ENCODE measurements at places on chromosomes 2 and 18.

- no peak for DNase-seq
These were observed 290.8 kb upstream of the CHAC2 start for GRCh38 chr2:53476834-53477233.

DNA sequence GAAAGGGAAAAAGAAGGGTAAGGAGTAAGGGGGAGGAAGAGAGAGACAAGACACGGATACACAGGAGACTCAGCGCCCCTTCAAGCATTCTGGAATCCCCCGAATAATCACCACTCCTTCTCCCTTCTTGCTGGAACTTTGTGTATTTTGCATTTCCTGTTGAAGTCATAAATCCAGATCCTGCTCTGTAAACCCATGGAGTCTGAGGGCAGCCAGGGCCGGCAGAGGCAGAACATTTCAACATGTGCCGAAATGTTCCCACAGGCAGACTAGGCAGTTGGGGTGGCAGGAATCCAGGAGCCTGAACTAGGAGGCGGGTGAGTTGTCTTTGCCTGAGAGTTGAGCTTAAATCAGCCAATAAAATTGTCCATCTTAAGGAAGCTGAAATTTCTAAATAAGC, 193.1 kb downstream of the SH3RF3 start:
- DNase-seq: no peak

- no peak for DNase-seq
These were observed 50.9 kb downstream of the REEP1 start for GRCh38 chr2:86286516-86286915.

DNA sequence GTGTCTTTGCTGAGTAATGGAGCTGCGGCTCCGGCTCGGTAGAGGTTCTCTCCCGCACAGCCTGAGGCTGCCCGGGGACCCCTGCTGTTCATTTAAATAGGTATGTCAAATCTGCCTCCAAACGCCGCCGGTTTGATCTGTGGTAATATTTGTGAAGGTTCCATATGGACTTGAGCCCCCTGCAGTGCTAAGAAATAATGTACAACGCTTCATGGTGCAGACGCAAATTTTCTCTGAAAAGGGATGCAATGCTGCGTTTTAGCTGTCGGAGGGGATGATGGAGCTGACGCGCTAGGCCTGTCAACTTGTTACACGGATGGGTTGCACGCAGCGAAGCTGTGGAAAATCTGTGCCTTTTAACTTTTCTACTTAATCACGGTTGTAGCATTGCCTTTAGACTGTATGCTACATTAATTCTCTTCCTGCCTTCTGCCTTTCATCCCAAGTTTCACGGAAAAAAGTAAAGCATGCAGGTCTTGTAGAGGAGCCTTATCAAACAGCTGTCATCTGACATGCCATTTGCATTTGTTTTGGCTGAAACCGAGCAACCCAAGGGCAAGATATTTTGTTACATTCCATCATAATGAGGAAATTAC, 43.2 kb downstream of the MRPS9 start:
- DNase-seq: peak; percentile 69

GRCh38 chr18:23135550-23136325, 453 bp downstream of the CABLES1 start:
- no peak for DNase-seq

DNA sequence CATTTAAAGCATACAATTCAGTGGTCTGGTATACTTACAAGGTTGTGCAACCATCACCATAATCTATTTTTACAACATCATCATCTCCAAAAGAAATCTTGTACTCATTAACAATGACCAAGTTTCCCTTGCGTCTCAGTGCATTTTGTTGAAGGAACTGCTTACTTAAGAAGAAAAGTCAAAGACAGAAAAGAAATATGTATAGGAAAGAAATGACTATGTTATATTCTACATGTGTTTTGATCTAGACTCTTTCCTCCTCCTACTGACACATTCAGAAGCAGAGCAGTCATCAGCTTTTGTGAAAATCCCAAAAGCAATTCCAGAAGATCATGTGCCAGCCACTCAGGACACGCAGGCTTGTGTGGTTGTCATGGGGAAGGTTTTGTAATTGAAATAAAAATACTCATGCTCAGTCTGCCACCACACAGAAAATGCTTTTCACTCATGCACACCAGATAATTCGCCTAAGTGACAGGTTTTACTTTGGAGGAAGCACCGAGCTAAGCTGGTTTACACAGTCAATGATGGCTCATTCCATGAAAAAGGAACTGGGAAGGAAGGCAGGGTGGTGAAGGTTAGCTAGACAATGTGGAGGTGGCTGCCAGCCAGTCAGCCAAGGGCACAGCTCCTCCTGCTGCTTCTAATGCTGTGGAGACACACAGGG, 158.5 kb upstream of the REV1 start:
- no peak for DNase-seq

DNA sequence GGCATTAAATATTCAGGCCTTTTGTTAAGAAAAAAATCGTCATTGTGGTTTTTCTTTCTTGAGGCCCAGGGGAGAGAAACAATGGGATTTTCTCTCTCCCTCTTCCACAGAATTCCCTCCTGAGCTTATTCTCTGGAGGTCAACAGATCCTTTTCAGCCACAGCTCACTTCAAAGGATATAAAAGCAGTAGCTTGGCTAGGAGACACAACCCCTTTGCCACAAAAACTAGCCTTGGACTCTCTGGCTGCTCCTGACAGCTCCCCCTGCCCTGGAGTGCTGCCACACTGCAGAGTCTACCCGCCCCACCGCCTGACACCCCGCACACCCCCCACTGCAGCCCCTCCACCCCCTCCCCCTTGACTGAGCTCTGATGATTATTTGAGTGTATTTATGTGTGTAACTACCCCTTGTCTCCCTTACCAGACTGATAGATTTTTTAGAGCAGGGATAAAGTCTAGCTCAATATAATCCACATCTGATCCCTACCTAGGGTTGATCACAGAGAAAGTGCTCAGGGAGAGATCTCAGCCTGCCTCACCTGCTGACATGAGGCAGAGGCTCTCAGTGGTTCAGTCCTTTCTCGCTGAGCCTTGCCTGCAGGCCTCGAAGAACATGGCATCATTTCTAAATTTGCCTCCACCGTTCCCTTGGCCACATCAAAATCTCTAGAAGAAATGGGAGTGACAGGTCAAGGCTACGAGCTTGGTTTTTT, 132.2 kb upstream of the SP5 start:
- DNase-seq: peak; percentile 88

DNA sequence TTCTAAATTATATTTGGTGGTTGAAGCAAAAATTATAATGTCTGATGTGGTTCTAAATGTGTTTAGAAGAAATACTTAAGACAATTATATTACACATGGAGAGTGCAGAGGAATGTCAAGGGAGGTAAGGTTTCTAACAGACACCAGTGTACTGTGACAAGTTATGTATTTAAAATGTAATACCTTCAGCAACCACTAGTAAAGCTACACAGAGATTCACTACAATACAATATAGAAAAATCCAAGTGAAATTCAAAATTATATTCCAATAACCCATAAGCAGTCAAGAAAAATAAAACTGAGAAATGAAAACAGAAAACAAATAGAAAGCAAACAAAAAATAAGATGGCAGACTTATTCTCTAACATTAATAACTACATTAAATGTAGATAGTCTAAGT, 249.5 kb upstream of the KLHL14 start:
- no peak for DNase-seq

DNA sequence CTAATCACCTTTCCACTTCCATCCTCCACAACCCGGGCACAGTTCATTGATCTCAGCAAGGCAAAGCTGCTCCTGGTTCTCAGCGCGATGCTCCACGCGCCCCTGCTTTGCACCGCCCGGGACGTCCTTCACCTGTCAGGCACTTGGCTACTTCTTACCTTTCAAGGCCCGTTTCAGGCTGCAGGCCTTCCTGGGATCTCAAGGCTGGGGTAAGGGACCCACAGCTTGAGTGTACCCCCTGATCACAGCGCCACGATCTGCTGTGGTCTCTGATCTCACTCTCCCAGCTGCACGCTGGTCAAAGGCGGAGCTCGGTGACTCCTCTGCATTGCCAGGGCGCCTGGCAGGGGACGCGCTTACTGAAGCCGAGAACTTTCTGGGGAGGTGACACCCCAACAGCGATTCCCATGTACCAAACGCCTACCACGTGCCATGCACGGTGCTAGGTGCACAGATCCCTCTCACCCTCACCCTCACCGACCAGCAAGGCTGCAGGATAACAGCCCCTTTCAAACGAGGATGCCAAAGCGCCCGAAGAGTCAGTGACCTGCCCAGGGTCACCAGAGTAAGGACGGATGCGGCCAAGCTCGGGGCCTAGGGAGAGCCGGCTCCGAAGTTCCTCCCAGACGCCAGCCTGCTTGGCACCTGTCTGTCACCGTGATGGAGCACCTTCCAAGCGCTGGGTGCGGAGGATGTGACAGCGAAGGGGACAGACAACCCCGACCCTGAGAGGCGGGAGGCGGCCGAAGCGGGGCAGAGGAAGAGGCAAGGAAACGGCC, 818 bp downstream of the ITGB1BP1 start:
- DNase-seq: peak; percentile 48

GRCh38 chr2:36059691-36060090, 295.9 kb upstream of the CRIM1 start:
- DNase-seq: no peak

GRCh38 chr2:208265371-208265800, 669 bp upstream of the PIKFYVE start:
- DNase-seq: peak; percentile 31

GRCh38 chr18:49130261-49130660, 179.5 kb upstream of the SMAD7 start:
- no peak for DNase-seq

DNA sequence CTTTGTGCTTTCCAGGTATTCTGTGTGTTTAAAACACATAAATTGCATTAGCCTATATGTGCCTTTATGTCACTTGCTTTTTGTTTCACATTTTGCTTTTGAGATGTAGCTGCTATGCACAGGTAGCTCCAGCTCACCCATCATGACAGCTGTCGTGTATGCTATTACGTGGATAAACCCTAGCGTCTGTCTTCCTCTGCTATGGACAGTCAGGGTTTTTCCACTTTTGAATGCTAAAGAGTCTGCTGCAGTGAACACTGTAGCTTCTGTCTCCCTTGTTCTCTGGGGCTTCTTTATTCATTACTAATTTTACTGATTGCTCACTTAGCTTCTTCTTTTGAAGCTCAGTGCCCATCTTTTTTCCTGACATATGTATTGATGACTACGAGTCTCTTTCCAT, 24.7 kb upstream of the MBP start:
- no peak for DNase-seq

GRCh38 chr18:66647671-66648070, 43.8 kb upstream of the CDH19 start:
- DNase-seq: no peak

DNA sequence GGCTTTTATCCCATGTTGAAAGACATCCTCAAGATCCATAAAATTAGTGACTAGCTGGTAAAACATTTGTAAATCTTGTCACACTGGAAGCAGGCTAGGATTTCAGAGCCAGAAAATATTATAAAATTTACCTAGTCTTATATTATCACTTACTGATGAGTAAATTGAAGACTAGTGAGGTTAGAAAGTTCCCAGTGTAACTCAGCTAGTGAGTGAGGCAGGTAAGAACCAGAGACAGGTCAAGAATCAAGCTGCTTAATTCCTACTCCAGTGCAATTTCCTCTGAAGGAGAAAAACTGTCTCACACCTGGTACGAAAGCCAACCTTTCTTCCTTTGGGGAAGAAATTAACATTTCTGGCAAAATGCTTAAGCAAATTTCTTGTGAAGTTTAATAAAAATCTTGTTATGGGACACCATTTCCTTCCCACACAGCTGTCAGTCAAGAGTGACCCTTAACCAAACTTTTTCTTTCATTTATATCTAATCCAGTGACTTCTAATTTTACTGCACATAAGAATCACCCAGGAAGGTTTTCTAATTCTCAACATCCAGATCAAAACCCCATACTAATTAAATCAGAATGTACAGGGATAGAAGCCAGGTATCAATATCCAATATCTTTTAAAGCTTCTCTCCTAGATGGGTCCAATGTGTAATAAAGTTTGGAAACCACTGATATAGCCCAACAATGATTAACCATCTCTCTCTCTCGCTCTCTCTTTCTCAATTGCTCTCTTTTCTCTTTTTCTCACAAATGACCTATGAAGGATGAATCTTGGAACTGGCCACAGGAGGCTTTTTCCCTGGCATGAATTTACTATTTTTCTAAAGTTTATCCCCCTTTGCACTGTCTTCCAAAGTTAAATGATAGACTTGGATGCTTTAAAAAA, 264.3 kb upstream of the SLC39A10 start:
- no peak for DNase-seq

GRCh38 chr18:55097456-55098170, 138.4 kb upstream of the CCDC68 start:
- no peak for DNase-seq

- no peak for DNase-seq
These were observed 195.3 kb upstream of the CDH2 start for GRCh38 chr18:28372186-28372585.

DNA sequence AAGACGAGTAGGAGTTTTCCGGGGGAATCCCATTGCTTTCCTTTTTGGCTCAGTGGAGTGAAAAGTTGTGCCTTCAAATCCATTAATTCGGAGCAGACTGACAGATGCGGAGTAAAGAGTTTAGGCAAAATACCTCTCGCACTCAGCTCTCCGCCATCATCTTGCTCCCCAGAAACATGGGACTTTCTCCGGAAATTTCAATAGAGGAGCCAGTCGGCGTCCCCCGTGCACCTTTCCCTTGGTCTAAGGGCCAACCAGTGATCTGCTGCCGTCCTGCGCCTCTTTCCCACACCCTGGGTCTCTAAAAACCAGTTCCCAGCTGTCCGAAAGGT, 318 bp downstream of the TYW5 start:
- DNase-seq: no peak

GRCh38 chr18:45252474-45252873, 362.8 kb upstream of the SLC14A2 start:
- no peak for DNase-seq

- DNase-seq: no peak
These were observed 252.6 kb downstream of the FAM210A start for GRCh38 chr18:13473751-13474150.

DNA sequence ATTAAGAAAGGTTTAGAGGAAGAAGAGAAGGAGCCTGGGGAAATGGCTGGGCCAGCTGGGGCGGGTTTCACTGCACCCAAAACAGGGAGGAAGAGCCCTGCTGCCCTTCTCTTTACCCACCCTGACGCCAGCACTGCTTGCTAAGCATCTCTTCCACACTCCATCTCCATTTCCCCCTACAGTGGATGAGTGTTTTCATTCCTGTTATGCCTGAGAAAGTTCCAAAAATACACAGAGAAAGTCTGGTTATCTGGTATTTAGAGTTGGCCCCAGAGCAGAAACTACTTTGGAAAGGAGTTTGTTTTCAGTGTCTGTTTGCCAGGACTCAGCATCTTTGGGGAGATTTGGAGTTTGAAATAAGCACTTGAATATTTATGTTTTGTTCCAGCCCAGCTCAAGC, 451.0 kb downstream of the SLC4A3 start:
- no peak for DNase-seq

GRCh38 chr2:108935271-108935741, 53.7 kb downstream of the EDAR start:
- DNase-seq: no peak

DNA sequence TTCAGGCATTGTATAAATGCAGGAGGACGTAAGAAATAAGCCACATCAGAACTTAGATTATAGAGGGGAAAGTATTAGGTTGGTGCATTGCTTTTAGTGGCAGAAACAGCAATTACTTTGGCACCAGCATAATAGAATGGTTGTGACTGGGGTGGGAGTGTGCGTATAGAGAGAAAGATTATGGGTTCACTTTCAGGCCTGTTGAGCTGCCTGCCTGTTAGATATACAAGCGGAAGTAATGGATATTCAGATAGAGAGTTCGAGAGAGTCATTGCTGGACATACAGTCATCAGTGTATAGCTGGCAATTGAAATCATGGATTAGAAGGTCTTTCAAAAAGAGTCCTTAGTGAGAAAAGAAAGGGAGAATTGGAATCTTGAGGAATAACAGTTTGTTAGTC, 139.2 kb upstream of the MYO3B start:
- DNase-seq: no peak
